GM12878 (cell line): ENCODE measurements at places on chromosomes 6 and 20. TPM values are rescaled to one million over a fixed set of nuclear protein-coding genes. Genes with fewer than 3 reads are reported as not detected.

The PYGB gene
- polyA plus RNA-seq = 26.9 and 27.6 TPM in 2 replicates

The FITM2 gene
- 1.6 and 1.9 TPM in 2 replicates for polyA plus RNA-seq

The PLN gene
- polyA plus RNA-seq = 0.13 and 0.16 TPM in 2 replicates

The BPI gene
- polyA plus RNA-seq = not detected in 2 replicates

The ASIP gene
- polyA plus RNA-seq = not detected in 2 replicates

The RAB23 gene
- 2.5 and 2.8 TPM in 2 replicates for polyA plus RNA-seq

The IL17F gene
- polyA plus RNA-seq = not detected in 2 replicates

The OLIG3 gene
- not detected in 2 replicates for polyA plus RNA-seq

The RPL10A gene
- polyA plus RNA-seq = 833 and 911 TPM in 2 replicates

The ZBTB12 gene
- not detected in 2 replicates for polyA plus RNA-seq

The LRFN2 gene
- polyA plus RNA-seq = not detected in 2 replicates

The TMEM200A gene
- polyA plus RNA-seq = 8.6 and 9.2 TPM in 2 replicates

The TREML2 gene
- polyA plus RNA-seq = 7.7 TPM in 2 replicates

GRCh38 chr6:39369987-39370386 lies 47.5 kb upstream of the KCNK16 start:
- no peaks in the 10 kb centered on the region for H3K4me1 ChIP-seq
- no peak overlapping the region for H3K4me3 ChIP-seq

GRCh38 chr6:38806271-38806670 lies 91.2 kb downstream of the DNAH8 start:
- H3K27ac ChIP-seq = no peak overlapping the region
- no peak for DNase-seq
- no peak overlapping the region for H3K4me3 ChIP-seq
- H3K36me3 ChIP-seq = no peaks in the 10 kb centered on the region
- H3K27me3 ChIP-seq = no peaks in the 10 kb centered on the region

DNA sequence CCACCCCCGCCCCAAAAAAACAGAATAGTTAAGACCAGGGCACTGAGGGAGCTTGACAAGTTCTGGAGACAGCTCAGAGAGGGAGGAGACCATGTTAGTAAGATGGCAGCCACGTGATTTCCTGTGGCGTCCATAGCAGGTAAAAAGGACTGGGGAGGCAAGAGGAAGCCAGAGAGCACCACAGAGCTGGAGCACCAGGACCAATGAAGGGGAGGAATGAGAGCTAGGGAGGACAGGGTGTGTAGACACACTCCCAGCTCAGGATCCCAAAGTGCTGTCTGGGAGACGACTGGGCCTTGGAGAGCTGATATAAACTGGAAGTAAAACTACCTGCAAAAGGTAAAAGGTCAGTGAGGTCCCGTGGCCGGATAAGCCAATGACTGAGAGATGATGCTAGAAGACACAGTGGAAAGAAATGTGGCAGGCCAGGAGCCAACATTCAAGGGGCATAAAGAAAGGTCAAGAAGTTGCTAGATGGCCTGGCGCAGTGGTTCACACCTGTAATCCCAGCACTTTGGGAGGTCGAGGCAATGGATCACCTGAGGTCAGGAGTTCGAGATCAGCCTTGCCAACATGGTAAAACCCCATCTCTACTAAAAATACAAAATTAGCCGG lies 39.0 kb downstream of the SLC23A2 start:
- peak overlapping the region; percentile 24; the same call in 1 of the 2 replicates for H3K27ac ChIP-seq
- no peaks in the 10 kb centered on the region for H3K36me3 ChIP-seq
- H3K27me3 ChIP-seq = no peaks in the 10 kb centered on the region

DNA sequence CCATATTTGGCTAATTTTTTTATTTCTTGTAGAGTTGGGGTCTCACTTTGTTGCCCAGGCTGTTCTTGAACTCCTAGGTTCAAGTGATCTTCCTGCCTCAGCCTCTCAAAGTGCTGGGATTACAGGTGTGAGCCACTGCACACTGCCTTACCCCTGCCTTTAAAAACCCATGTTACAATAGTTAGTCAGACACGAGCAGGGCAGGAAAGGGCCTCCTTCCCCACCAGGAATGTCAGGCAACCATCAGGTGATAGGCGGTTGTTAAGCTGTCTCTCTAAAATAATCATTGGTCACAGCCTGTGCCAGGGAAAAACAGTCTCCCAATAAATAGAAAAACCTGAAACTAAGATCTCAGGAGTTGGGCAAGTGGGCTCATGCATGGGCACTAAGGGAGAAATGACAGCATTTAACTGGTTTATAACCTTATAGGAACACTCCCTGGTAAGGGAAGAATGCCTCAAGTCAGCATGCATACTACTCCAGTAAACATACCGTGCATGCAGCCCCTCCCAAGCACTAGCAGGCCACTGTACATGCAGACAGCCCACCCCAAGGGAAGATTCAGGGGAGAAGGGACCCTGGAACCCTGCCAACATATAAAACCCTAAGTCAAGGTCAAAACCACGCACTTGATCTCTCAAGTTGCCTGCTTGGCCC lies 8.4 kb downstream of the OR2H2 start:
- H3K36me3 ChIP-seq = no peaks in the 10 kb centered on the region
- H3K27ac ChIP-seq = no peak overlapping the region
- H3K27me3 ChIP-seq = no peaks in the 10 kb centered on the region; the same call in 1 of the 2 replicates

DNA sequence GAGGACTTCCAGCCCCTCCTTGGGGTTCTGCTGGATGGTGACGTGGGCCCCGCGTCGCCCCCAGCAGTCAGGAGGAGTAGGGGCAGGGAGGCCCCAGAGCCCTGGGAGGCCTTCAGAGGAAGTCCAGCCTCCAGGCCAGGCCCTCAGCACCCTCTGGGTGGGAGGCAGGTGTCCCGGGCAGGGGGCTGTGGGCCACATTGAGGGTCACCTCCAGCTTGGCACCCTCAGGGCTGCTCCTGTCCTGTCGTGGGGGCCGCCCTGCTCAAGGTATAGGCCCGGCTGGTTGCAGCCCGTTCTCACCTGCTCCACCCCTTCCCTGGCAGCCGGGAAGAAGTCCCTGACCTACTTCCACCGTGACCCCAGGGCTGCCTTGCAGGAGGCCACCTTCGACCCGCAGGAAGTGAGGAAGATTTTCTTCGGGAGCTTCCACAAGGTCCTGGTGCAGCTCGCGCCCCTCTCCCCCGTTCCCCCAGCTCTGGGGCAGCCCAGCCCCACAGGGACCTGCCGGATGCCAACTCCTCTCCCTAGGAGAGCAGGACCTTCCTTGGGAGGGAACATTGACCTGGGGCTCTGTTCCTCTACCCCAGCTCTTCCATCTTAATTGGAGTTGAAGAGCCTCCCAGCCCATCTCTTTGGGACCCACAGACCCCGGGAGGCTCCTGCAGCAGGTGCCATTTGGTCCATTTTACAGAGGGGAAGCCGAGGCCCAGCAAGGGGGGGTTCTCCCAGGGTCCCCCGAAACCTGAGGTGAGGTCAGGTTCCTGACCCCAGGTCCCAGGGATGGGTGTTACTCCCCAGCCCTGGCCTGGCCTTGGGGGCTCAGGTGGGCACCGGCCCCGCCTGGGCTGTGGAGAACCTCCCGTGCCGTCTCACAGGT lies 26.4 kb downstream of the COL20A1 start:
- no peaks in the 10 kb centered on the region for H3K36me3 ChIP-seq
- no peaks in the 10 kb centered on the region for H3K4me1 ChIP-seq
- DNase-seq = no peak
- no peaks in the 10 kb centered on the region for H3K27me3 ChIP-seq
- H3K27ac ChIP-seq = no peak overlapping the region

DNA sequence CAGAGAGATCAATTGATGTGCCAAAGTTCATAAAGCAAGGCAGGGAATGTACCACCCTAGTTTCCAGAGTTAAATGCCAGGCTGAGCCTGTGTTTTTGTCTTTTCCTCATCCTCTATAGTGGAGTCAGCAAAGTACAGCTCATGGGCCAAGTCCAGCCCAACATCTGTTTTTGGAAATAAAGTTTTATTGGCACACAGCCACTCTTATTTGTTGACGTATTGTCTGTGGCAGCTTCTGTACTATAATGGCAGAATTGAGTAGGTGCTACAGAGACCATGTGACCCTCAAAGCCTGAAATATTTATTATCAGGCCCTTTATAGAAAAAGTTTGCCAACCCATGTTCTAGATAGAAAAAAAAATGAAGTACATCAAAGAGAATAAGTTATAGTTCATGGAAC lies 187.0 kb downstream of the TSHZ2 start:
- H3K4me1 ChIP-seq = peaks cover 16% of the 10 kb centered on the region
- H3K27me3 ChIP-seq = no peaks in the 10 kb centered on the region
- no peaks in the 10 kb centered on the region for H3K36me3 ChIP-seq
- no peak overlapping the region for H3K27ac ChIP-seq
- H3K4me3 ChIP-seq = no peak overlapping the region

DNA sequence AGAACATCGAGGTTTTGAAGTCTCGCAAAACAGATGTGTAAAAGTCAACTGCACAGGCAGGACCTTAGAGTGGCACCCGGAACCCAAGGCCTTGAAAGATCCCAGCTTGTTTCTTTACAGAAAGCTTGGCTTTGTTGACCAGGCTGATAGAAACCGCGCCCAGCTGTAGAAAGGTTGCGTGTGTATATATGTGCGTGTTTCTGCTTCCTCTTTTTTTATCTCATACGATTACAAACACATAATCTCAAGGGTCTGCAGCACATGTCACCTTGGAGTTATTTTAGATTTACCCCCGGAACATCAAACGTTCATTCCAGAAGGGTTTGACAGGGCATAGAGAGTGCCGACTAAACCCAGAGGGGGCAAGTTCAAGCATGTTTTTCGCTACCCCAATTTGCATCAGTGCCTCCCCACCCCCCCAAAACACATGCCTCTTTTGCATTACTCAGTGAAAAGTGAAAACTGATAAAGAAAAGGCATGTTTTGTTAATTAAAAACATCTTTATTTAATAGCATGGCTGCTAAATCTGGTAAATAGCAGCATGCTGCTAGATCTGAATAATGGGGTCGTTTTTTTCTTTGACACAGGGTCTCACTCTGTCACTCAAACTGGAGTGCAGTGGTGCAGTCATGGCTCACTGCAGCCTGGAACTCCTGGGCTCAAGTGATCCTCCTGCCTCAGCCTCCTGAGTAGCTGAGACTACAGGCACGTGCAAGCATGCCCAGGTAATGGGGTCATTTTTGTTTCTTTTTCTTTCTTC lies 33.2 kb upstream of the NCOA3 start:
- H3K4me3 ChIP-seq = 0 out of 2 replicates have a peak overlapping the region, but pooled peaks have one; percentile 37
- no peaks in the 10 kb centered on the region for H3K36me3 ChIP-seq
- peaks cover 45% of the 10 kb centered on the region for H3K4me1 ChIP-seq
- no peaks in the 10 kb centered on the region for H3K27me3 ChIP-seq

DNA sequence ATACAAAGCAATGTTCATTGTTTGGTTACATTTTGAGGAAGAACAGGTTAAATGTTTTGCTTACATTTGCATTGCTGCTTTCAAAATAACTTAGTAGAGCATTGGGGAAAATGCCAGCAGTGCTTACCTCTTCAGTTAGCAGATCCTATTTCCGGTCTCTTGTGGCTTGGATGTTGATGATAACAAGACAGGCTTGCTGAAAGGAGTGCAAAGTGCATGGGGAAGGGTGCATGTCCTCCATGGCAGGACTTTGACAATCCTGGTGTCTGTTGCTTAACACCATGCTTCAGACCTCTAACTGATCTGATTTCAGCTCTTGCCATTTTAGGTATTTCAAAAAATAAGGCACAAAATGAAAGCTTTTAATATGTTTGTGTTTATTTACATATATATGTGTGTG lies 21.1 kb downstream of the TPD52L1 start:
- H3K4me3 ChIP-seq = no peak overlapping the region
- H3K27ac ChIP-seq = no peak overlapping the region
- no peaks in the 10 kb centered on the region for H3K4me1 ChIP-seq
- H3K27me3 ChIP-seq = no peaks in the 10 kb centered on the region
- no peak for DNase-seq
- no peaks in the 10 kb centered on the region for H3K36me3 ChIP-seq

DNA sequence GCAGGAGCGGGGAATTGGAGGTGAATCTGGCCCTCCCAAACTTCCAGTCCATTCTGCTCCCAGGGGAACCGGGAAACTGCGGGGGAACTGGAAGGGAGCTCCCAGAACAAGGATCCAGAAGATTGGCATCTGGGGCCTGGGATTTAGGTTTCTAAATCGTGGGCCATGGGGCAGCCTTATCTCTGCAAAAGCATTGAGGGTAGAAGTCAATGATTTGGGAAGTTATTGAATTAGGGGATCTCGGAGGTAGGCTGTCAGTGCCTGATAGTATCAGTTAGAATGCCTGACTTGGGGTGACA lies 45.1 kb downstream of the HNF4A start:
- H3K4me1 ChIP-seq = no peaks in the 10 kb centered on the region
- H3K4me3 ChIP-seq = no peak overlapping the region
- no peaks in the 10 kb centered on the region for H3K36me3 ChIP-seq
- no peak for DNase-seq

- no peak overlapping the region for H3K4me3 ChIP-seq
- no peaks in the 10 kb centered on the region for H3K4me1 ChIP-seq
- H3K27me3 ChIP-seq = no peaks in the 10 kb centered on the region
These were observed 220.8 kb upstream of the FOXA2 start for GRCh38 chr20:22805219-22805618.

DNA sequence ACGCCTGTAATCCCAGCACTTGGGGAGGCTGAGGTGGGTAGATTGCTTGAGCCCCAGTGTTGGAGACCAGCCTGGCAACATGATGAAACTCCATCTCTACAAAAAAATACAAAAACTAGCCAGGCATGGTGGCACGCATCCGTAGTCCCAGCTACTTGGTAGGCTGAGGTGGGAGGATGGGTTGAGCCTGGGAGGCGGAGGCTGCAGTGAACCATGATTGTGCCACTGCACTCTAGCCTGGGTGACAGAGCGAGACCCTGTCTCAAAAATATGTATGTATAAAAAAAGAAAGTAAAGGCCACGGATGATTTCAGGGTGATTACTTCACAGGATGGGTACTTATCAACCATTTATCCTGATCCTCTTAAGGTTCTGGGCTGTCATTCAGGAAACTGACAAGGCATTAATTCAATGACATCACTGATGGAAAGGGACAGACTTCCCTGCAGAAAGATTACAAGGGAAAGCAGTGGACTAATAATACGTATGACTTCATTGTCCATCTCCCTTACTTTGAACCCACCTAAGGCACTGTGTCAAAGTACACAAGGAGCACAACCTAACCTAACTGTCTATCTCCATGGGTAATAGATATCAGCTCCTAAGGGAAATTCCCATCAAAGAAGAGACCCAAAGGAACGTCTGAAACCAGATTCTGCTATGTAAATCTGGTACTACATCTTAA lies 61.2 kb downstream of the ZMYND8 start:
- H3K4me3 ChIP-seq = no peak overlapping the region
- no peak overlapping the region for H3K27ac ChIP-seq
- DNase-seq = no peak
- H3K27me3 ChIP-seq = no peaks in the 10 kb centered on the region

GRCh38 chr20:51230727-51231126 lies 207.8 kb upstream of the KCNG1 start:
- no peak overlapping the region for H3K27ac ChIP-seq
- no peaks in the 10 kb centered on the region; the same call in none of the 2 replicates for H3K27me3 ChIP-seq
- no peak for DNase-seq
- H3K36me3 ChIP-seq = no peaks in the 10 kb centered on the region
